ENCODE measurements at places on chromosomes 11 and 22.

- no peak for DNase-seq
These were observed 140.4 kb downstream of the NAV2 start for GRCh38 chr11:19853016-19853415.

DNA sequence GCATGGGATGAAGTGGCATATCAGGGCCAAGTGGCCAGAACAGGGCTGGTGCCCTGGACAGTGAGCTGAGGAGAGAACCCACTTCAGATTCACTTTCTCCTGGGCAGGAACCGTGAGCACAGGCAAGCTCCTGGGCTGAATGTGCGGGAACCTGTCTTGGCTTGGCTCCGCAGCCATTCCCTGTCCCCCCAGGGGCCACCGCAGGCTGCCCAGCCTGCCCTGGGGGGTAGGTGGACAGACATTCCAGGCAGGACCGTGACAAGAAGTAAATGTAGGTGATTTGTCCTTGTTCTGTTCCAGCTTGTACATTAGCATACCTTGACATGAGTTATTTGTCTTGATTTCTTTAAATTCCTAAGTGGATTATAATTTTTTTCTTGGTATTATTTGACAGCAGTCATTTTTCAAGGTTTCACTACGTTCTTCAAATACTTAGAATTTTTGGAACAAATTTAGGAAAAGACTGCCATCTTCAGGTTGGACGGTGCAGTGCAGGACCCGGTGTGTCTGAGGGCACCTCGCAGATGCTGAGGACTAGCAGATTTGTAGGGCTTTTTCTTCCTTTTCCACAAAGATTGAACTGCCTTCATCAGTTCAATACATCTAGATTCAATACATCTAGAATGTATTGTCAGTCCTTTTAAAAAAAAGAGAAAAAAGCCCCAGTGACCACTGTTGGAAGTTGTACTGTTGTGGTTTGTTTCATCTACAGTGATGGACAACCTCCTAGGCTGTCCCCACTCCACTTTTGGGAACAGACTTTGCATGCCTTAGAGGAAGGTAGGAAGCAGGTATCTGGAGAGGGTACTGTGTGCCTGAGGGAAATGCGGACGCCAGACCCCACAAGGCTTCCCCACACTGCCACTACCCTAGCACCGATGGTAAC, 115.1 kb upstream of the RASSF10 start:
- no peak for DNase-seq

DNA sequence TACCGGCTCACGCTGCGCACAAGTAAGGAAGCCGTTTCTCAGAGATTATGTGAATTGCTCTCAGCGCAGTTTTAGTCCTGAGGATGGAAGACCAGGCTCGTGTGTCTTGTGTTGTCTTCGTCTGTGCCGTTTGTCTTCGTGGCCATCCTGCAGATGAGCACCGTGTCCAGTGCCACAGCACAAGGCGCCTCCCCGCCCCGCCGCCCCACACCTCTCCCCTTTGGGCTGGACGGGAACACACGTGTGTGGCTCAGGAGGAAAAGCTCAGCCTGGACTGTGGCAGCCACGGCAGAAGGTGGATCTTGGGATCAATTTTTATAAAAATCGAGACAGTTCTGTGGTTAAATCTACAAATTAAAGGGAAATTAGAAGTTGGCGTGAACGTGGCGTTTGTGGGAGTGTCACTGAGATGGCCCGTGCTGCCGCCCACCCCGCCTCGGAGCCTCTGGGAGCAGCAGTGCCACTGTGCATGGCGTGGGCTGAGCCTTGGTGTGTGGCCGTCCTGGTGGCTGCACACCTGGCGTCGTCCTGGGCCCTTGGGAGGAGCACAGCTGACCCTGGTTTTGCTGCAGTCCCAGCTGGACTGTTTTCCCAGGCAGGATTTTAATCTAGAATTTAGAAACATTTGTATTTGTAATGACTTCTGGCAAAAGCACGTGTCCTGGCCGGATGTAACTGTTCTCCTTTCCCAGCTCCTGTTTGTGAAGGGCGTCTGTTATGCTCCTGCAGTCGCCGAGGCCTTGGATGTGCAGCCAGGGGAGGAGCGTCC, 25.8 kb downstream of the MUC6 start:
- no peak for DNase-seq

- DNase-seq = no peak
These were observed 43.6 kb downstream of the IGF2 start for GRCh38 chr11:2095542-2095941.

DNA sequence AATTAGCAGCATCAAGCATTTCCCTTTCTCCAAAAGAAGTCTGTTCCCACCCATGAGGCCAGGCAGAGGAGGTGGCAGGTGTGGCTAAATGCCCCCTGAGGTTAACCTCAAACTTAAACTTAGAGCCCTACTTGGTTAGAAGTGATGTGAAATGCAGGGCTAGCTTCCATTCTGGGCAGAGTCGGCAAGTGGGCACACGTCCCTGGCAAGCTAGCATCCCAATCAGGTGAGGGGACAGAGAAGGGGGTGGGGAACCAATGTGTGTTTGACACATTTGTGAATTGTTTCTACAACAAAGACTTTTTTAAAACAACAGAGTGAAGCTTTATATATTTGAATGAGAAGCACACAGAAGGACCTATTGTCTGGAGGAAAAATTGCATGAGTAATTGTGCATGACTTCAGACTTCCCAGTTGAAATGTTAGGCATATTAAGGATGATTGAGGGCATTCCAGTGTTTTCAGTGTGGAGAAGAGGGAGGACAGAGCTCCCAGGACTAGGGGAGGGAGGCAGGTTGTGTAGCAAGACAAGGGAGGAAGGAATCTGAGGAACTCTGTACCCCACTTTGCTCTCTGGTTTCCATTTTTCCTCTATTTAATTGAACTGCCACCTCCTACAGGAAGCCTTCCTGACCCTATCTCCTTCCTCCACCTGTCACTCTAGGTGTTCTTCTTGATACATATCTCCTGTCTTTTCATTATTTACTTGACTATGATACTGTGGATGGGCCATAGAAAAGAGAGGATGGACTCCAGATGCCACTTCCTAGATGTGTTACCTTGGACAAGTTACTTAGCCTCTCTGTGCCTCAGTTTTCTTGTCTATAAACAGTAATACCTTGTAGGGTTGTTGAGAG, 83.3 kb upstream of the PICALM start:
- no peak for DNase-seq

GRCh38 chr11:11505190-11505589, 116.6 kb downstream of the GALNT18 start:
- no peak for DNase-seq

All from mesenteric fat pad (tissue), 1 donor.